Pulmonary artery endothelial cell (primary cell): ENCODE measurements at places on chromosomes 3 and 15. TPM values are rescaled to one million over a fixed set of nuclear protein-coding genes. Genes with fewer than 3 reads are reported as not detected.

DNA sequence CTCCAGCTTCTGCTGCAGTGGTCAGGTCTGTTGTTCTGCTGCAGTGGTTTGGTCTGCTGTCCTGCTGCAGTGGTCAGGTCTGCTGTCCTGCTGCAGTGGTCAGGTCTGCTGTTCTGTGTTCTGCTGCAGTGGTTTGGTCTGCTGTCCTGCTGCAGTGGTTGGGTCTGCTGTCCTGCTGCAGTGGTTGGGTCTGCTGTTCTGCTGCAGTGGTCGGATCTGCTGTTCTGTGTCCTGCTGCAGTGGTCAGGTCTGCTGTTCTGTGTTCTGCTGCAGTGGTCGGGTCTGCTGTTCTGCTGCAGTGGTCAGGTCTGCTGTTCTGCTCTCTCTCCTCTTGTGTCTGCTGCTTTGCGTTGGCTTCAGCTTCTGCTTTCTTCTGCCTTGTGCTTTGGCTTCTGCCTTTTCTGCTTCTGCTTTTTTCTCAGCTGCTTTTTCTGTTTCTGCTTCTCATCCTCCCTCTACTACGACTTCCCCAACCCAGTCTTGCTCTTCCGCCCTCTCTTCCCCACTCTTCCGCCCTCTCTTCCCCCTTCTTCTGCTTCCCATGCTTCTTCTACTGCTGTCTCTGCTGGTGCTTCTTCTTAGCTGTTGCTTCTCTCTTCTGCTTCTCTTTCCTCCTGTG, 50.7 kb downstream of the FAM43A start:
- DNase-seq = no peak

DNA sequence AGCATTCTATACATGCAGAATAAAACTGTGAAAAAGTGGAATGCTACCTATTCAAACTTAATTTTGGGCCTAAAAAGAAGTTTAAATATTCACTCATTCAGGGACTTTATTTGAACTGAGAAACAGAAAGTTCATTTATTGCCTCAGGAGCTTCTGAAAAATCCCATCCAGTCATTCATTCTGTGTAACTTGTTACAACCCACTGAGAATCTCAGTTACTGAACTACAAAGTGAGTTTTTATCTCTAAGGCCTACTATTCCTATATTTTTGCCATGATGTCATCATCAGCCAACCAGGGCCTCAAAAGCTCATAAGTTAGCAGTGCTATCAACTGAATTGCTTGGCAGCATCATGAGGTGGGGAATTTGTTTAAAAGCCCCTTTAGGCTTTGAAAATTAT, 98.0 kb upstream of the BOC start:
- no peak for DNase-seq

- no peak for DNase-seq
Measured at GRCh38 chr15:67784856-67785430, 40.4 kb upstream of the SKOR1 start.

GRCh38 chr3:174891524-174892203, 32.5 kb downstream of the NAALADL2 start:
- DNase-seq = no peak

DNA sequence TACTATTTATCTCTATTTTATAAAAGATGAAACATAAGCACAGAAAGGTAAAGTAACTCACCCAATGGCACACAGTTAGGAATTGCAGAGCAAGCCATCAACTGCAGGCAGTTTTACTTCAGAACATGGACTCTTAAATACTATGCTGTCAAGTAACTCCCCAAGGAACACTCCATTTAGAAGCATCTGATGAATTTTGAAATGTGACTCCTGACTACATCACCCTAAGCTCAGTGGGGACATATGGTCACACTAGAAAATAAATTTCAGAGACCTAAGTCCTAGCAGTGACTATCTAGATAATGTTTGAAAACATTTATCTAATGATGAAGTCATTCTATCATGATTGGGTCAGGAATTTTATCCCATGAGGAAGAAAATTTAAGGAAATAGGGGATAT, 272.8 kb upstream of the ARRDC4 start:
- no peak for DNase-seq

DNA sequence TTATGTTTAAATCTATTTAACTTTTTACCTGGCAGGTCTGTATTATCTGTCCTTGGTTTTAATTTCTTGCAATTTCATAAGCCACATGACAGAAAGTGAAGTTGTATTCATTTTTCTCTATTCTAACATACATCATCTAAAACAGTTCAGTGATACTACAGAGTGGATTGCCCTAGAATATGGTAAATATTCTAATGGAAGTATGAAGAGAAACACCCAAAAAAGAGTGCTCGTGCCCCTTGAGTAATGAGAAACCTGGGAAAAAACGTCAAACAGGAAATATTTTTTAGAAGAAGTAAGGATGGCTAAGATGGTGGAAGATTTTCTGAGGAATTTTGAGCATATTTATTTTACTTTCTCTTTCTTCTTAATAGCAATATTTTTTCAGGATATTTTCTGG, 261.1 kb upstream of the CBLB start:
- no peak for DNase-seq

DNA sequence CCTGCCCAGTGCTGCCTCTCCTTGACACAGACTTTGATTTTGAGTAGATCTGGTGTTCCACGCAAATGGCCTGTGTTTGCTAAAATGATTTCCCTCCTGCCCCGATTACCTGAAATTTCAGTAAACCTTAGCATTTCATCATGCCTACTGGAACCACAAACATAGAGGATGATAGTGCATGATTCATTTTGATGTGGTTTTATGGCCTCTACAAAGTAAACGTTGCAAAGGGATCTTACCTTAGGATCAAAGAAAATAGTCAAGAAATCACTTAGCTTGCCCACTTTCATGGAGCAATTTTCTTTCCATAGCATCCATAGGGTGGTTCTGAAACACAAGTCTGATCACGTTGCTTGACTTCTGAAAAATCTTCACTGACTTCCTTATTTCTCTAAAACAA, 524.6 kb upstream of the ATP11B start:
- DNase-seq = no peak

DNA sequence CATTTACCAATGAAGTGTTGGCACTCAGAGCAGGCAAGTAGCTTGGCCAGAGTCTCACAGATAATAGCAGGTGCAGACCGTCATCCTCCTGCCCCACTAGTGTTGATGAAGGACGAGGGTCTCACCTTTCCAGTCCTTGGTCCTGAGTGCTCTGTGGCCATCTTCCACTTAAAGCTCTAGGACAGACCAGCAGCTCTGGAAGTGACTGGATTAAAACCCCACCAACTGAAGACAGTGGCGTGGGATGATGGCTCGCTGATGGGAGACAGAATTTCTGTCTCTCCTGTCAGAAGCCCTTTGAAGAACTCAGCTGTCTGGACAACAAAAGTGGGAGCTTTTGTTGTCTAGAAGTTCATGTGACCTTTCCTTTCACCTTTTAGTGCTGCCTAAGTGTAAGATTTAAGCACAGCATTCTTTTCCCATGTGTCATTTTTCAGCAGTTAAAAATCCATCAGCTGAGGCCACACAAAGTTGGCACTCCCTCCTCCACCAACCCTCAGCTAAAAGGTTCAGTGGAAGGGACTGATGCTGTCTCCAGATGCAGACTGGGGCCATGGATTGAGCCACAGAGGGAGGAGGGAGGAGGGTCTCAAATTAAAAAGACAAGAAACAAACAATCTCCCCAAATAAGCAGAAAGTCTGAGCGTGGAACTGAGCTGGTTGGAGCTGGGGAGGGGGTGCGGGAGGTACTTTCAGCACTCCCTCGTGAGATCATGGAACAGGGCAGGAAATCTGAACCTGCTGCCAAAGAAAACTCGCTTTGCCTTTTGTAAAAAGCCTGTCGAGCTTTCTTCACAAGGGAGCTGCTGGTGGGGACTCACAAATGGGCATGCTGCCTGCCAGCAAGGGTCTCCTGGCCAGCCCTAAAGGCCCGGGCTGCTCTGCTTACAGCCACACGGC, 148.5 kb upstream of the CTDSPL start:
- DNase-seq = peak; percentile 13

DNA sequence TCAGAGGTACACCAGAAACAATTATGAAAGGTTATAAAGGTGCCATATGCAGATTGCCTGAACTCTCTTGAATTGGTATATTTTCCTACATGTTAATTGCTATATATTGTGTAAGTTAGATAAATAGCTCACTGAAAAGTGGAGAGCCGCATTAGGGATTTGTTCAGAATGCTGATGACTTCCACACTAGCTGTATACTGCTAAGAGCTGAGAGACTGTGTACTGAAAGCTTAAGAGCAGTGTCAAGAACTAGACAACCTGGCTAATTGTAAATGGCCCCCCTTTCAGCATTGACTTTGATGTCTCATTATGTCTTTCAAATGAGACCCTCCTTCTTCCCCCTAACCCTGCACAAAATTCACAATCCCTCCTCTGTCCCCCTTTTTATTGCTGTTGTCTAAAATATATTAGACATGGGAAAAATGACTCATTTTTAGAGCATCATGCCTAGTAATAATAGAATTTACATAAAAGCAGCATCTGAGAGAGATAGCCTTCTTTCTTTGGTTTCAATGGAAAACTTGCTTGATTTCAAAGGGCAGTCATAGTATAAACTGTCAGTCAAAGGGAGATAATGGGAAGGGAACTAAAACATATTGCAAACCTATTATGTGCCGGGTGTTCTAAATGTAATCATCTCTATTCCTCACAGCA, 34.7 kb upstream of the GREM1 start:
- no peak for DNase-seq

GRCh38 chr3:98556164-98557130, 24.7 kb downstream of the GPR15 start:
- no peak for DNase-seq

- DNase-seq = no peak
Measured at GRCh38 chr15:85534031-85534430, 153.6 kb downstream of the AKAP13 start.

DNA sequence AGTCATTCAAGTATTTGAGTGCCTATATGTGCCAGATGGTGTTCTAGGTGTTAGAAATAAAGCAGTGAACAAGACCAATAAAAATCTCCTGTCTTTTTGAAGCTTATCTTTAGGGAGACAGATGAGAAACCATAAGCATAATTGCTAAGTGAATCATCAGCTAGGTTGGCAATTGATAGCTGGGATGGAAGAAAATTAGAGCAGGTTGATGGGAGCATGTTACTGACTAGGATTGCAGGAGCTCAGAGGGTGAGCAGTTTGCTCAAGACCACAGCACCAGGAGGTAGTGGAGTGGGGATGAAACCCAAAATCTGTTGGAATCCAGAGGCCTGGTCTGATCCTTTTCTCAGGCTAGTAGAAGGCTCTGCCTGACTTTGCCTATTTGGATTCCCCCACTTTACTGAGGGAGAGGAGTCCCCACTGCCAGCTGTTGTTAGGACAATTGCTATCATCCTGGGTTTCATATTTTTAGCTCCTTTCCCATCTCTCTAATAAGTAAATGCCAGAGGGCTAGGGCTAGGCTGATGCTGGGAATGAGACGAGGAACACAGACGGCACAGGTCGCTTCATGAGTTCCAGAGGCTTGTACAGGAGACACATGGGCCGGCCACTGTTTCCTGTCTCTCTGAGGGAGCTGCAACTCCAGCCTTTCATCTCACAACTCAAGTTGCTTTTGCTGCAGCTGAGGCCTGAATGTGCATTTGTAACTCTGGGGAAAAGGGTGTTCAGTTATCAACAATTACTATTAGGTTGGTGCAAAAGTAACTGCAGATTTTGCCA, 102.9 kb downstream of the CACNA1D start:
- no peak for DNase-seq

CTXN2 gene
- total RNA-seq = under 0.01 TPM in 1 of 2 replicates, not detected in the other

DGKG gene
- 0.07 and 0.42 TPM in 2 replicates for total RNA-seq

TMEM44 gene
- 44.4 and 55.1 TPM in 2 replicates for total RNA-seq

CCDC71 gene
- total RNA-seq = 16.1 and 20.1 TPM in 2 replicates

SNAP23 gene
- 205 and 245 TPM in 2 replicates for total RNA-seq
